Calu3 (cell line): ENCODE measurements at places on chromosomes 4 and X. TPM values are rescaled to one million over a fixed set of nuclear protein-coding genes. Genes with fewer than 3 reads are reported as not detected.

PPP1R2C gene
- not detected in 2 replicates for total RNA-seq

SASH3 gene
- total RNA-seq = not detected in 2 replicates

GPRASP2 gene
- 7.1 and 9.0 TPM in 2 replicates for total RNA-seq

GPRIN3 gene
- 6.8 and 7.6 TPM in 2 replicates for total RNA-seq

PCDH19 gene
- 0.02 and 0.50 TPM in 2 replicates for total RNA-seq

MEPE gene
- not detected in 2 replicates for total RNA-seq

PTCHD1 gene
- total RNA-seq = 0.07 TPM in 1 of 2 replicates, not detected in the other

APLN gene
- total RNA-seq = 0.35 TPM in 1 of 2 replicates, not detected in the other

FGFBP1 gene
- total RNA-seq = 5.0 and 8.4 TPM in 2 replicates

GRCh38 chr4:181559637-181560036 lies 683.6 kb upstream of the TENM3 start:
- no peak for DNase-seq

DNA sequence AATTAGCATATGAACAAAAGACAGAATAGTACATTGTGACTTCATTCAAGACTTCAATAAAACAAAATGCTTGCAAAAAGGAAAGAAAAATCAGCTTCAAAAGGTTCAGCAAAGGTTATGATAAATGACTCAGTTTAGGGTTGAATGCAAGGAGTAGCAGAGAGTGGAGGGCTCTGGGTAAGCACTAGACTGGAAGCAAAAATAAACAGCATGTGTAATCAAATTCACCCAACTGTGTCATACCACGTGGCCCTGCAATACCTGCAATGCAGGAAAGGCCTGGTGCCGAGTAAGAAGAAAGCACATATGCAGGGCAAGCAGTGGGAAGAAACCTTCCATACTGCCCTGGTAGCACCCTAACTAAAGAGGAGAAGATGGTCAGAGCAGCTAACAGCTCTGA lies 88.7 kb downstream of the ATP11C start:
- no peak for DNase-seq

GRCh38 chr4:81796790-81797528 lies 325.3 kb upstream of the RASGEF1B start:
- DNase-seq = no peak

DNA sequence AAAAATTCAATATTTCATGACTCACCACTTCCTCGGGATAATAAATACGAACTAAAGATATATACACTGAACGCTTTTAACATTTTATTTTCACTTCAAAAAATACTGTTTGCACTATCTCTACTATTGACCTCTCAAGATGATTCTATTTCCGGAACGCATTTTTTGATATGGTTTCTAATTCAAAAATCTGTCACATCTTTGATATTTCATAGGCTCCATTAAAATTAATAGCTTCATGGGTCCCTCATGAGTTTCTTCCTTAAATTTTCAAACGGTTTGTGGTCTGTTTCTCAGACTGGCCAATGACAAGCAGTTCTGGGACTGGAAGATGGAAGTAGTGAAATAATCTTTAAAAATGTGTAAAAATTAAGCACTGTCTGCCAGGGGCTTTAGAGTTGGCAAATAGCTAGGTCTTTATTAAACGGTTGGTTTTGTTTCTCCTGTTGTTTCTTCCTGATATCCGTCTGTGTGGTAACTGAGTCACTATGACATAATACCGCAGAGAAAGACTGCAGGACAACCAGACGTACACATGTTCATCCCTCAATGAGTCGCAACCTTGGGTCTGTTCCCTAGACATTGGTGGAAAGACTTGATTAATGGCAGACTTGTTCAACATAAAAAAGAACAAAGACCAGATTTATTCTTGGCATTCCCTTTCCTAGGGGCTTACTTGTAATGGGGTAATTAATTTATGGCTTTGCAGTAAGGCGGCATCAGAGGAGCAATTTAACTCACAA lies 133.8 kb downstream of the PALLD start:
- no peak for DNase-seq

DNA sequence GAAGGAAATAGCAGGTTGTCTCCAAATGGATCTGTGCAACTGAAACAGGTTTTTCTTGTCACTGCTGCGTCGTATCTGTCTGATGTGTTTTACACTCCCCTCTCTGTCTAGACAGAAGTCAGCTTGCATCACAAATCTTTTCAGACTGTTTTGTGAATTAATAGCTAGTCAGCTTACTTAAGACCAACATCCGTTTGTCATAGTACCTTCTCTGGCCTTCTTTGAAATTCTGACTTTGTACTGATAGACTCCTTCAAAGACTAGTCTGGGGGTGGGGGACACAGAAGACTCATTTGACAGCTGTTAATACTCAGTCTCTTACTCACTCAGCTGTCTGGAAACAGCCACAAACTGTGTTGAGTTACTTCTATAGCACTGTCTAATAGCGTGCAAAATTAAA lies 197.8 kb downstream of the PALLD start:
- DNase-seq = no peak

DNA sequence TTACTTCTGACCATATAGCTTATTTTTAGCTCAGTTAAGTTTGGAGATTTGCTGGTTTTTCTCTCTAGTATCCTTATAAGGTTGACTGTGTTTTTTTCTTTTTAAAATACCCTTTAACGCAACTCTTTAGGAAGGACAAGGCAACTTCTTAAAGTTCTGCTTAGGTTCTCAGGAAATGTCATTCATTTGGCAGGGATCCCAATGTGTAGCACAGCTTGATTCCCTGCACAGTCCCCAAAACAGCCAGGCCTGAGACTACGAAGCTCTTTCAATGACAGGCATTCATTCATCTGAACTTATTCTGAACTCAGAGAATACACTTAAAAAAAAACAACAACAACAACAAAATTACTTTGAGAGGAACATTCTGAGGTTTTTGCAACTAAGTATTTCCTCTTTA lies 1765.8 kb downstream of the PCDH7 start:
- DNase-seq = no peak

GRCh38 chr4:17578482-17578891 lies 1.5 kb downstream of the LAP3 start:
- no peak for DNase-seq

DNA sequence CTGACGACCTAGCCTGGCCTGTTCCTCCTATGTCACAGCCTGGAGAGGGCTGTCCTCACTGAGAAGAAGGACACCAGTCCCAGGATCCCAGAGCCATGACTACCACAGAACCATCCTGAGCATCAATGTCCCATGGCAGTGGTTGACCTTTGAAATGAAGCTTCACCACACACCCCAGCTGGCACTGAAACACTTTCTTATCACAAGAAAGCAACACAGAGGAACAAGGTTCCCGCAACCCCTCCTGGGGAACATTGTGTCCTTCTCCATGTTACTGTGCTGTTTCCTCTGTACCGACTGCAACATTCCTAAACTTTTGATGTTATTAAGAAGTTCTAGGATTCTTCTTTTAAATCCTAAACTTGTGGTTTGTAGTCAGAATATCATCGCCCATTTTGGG lies 21.2 kb upstream of the FAM156A start:
- no peak for DNase-seq

- peak; percentile 68 for DNase-seq
Observed at GRCh38 chr4:70601422-70602039, 9.5 kb downstream of the AMBN start.

DNA sequence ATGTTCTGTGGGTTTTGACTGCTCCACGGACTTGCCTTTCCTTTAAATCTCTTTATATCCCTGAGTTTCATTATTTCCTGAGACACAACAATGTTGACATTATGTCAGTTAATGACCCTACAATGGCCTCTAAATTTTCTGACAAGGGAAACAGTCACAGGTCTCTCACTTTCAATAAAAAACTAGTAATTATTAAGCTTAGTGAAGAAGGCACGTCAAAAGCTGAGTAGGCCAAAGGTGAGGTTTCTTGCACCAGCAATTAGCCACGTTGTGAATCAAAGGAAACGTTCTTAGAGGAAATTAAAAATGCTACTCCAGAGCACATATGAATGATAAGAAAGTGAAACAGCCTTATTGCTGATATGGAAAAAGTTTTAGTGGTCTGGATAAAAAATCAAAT lies 930.2 kb upstream of the GRID2 start:
- no peak for DNase-seq

DNA sequence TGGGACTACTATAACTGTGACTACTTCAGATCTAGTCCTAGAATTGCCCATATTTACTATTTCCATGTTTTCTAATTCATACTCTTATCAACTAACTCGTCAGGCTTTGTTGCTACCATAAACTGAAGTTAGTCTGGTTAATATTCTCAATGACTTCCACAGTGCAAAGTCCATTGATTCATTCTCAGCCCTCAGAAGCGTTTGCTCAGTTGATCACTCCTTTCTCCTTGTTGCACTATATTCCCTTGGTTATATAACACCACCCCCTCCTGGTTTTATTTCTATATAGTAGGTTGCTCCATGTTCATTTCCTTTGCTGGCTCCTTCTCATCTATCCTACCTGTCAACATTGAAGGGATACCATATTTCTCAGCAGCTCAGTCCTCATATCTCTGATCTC lies 27.2 kb upstream of the SLC6A14 start:
- DNase-seq = no peak

- DNase-seq = no peak
Observed at GRCh38 chr4:13918991-13919441, 291.5 kb upstream of the BOD1L1 start.

GRCh38 chrX:154444755-154445246 lies 860 bp downstream of the FAM50A start:
- DNase-seq = no peak

- DNase-seq = peak; percentile 84
Observed at GRCh38 chr4:6327220-6327917, 57.7 kb downstream of the WFS1 start.

DNA sequence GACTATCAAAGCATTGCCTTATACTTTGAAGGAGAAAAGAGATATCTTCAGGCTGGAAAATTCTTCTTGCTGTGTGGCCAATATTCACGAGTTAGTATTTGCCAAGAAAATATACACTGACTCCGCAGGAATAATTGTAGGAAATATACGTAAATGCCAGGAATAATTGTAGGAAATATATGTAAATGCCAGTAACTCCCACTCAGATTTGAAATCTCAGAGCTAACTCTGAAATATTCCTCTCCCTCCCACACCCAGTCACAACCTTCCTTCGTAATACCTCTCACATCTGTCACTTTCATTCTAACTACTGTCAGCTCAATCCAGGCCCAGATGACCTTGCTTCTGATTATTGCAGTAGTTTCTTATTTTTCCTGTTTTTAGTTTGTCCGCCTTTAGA lies 73.5 kb downstream of the WDR19 start:
- no peak for DNase-seq

DNA sequence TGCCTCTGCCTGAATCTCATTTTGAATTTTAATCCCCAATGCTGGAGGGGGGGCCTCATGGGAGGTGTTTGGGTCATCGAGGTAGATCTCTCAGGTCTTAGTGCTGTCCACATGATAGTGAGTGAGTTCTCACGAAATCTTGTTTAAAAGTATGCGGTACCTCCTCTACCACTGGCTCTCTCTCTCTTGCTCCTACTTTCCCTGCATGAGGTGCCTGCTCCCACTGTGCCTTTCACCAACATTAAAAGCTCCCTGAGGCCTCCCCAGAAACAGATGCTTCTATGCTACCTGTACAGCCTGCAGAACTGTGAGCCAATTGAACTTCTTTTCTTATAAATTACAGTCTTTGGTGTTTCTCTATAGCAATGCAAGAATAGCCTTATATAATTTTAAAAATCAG lies 560.7 kb upstream of the CPEB2 start:
- no peak for DNase-seq

DNA sequence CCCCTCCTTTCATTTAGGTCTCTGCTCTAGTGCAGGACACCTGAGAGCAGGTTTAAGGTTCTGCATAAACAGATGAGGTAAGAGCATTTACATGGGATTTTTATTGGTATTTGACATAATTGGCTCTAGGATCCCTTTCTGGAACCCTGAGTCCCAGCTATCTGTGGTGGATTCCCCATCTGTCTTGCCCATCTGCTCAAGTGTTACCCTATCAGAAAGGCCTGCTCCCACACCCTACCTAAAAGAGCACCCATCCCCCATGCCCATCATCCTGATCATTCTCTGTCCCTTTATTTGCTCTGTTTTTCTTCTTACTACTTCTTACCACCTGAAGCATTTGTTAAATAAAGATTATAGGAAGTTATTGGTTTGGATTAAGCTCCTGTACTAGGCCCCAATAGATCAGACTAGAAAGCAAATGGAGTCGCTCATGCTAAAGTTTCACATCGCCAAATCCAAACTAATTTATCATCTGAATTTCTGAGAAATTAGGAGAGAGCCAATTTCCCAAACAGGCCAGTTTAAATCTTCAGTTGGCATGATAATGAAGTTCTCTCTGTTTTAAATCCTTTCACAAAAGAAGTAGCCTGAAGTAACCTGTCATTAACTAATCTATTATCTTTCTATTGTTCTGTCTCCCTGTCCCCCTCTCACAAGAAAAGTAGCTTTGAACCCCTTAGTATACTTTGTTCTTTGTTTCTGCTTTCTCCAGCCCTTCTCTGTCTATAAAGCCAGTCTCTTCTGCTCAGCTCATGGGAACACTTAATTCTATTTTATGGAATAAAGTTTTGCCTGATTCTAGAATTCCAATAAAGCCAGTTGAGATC lies 178.6 kb downstream of the ZNF674 start:
- no peak for DNase-seq

DNA sequence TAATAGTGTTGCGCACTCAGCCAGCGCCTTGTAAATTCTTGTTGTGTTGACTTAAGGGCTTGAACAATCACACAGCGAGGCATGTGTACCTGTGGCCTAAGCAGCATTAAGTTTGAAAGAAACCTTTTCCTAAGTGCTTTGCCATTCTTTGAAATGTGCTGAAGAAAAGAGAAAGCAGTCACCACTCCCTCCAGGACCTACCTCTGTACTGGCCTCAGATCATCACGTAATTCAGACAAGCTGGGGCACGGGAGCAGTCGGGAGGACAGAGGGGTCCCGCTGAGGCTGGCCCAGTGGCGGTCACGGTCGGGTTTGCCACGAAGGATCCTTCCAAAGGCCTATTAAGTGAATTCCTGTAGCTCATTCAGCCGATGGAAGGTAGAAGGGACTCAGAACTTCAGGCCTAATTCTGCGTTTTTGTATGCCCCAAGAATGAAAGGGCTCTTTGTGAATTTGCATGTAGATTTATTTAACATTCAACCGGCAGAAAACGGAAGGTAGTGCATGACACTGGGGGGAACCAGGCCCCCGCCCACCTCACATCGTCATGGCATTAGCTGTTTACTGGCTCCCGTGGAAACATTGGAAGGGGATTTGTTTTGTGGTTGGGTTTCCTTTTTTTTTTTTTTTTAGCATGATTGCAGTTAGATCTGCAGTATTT lies 106.3 kb downstream of the TRAPPC11 start:
- no peak for DNase-seq

GRCh38 chr4:123632693-123633030 lies 236.1 kb downstream of the SPRY1 start:
- DNase-seq = no peak

DNA sequence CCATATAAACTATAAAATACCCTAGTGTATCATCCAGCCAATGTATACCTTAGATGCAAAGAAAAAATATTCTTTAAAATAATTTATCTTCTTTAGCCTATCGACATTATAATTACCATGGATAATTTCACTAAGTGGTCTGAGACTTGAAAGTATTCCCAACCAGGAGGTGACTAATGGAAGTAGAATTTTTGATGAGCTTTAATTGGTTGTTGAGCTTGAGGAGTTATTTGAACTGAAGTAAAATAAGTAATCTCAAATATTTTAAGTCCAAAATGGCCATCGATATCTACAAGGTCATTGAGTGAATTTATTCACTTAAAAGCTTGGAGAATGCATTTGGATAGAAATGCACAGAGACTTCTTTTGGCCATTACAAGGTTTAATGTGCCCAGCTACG lies 436.2 kb downstream of the TLL1 start:
- DNase-seq = no peak

GRCh38 chr4:137389911-137390520 lies 142.3 kb downstream of the PCDH18 start:
- DNase-seq = no peak
